ENCODE measurements at places on chromosomes 1 and 21.

- DNase-seq, result no peak
Measured at GRCh38 chr1:61182049-61182448, 99.7 kb downstream of the NFIA start.

GRCh38 chr1:203648276-203648675 lies 21.6 kb downstream of the ATP2B4 start:
- no peak for DNase-seq

DNA sequence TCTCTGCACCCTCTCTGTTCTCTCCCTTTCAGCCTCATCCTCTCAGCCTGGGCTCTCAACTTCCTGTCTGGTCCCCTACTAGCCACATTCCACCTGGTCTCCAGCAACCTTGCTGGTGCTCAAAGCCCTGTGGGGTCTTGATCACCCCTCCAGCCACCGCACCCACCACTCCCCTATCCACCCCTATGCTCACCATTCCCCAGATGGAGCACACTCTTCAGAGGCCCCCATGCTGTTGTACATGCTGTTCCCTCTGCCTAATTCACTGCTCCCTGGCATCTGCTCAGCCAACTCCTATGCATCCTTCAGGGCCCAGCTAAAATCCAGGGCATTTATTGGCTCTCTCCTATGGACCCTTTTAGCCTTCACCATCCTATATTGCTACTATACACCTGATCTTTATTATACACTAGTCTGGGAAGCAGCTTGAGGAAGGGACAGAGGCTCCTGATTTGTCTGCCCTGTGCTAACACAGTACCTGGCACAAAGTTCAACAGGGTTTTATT lies 81.0 kb downstream of the GLIS1 start:
- DNase-seq, result no peak

GRCh38 chr1:75986478-75986877 lies 54.3 kb upstream of the ASB17 start:
- DNase-seq, result no peak

- no peak for DNase-seq
Measured at GRCh38 chr1:148166558-148167492, 14.7 kb upstream of the NBPF11 start.

- DNase-seq, result no peak
Measured at GRCh38 chr1:5265438-5266075, 611.1 kb downstream of the AJAP1 start.

- no peak for DNase-seq
Measured at GRCh38 chr1:59291561-59291960, 5.3 kb upstream of the FGGY start.

DNA sequence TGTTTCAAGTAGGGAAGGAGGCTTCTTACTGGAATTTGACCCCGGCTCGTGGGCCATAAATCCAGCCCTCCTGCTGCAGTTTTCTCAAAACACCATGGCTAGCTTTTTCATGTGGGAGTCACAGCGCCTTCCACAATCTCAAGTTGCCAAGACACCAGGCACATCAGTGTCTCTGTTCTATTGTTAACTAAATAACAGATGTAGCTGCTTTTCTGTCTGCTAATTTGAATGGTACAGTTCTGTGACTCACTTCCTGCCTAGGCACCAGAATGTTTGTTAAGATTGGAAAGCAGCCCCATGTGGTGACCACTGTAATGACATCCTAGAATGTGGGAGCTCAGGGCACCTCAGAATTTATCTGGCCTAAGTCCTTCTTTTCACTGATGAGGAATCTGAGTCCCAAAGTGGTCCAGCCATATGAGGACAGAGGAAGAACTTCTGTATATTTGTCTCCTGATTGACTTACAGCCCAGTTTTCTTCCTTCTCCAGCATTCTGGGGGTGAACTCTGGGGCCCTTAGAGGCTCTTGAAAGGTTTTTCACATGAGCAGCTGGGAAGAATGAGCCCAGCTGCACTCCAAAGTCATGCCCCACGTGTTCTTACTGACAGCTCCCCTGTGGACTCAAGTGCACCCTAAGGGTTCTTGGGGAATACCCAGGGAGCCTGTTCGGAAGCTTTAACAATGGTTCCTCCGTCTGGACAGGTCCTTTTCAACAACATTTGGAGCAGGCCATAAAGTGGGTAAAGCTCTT lies 27.5 kb downstream of the TRIM45 start:
- peak; percentile 14 for DNase-seq

- no peak for DNase-seq
Measured at GRCh38 chr1:228277491-228278431, 69.9 kb downstream of the OBSCN start.

- no peak for DNase-seq
Measured at GRCh38 chr1:42750041-42750440, 10.0 kb upstream of the CLDN19 start.

- no peak for DNase-seq
Measured at GRCh38 chr1:39854314-39854713, 29.0 kb downstream of the TRIT1 start.

DNA sequence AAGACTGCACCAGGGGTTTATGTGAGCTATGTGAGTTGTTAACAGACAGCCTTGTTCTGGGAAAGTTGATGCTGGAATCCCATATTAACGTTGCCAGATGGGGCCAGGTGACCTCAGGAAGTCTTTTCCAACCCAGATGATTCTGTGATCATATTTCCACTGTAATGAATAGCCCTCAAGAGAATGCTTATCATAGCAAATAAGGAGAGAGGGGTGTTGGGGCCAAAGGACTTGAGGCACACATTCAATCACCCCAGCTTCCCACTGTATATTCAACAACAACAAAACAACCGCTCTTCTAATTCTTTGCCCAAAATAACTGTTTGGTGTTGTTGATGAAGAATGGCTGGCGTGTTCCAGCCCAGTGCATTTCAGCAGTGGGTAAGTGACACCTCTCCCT lies 14.1 kb downstream of the ZNF697 start:
- DNase-seq, result no peak

- DNase-seq, result no peak
Measured at GRCh38 chr1:165834229-165834628, 6.8 kb downstream of the UCK2 start.

- no peak for DNase-seq
Measured at GRCh38 chr1:26483980-26484379, 11.7 kb downstream of the HMGN2 start.

DNA sequence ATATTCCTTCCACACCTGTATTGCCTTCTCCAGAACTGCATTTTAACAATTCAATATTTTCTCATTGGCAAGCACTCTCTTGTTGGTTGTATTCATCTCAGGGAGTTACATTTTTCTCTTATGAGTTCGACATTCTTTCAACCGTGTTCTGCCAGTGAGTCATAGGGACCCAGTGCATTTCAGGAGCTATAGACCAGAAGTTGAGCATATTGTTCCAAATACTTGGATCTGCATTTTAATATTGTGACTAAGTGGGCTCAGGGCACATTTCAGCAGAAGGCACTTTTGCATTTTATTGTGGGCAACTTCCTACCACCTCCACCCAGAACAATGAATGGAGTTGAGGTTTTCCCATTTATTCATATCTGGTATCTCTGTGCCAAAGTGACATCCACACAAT lies 132.8 kb downstream of the TNFSF18 start:
- no peak for DNase-seq

DNA sequence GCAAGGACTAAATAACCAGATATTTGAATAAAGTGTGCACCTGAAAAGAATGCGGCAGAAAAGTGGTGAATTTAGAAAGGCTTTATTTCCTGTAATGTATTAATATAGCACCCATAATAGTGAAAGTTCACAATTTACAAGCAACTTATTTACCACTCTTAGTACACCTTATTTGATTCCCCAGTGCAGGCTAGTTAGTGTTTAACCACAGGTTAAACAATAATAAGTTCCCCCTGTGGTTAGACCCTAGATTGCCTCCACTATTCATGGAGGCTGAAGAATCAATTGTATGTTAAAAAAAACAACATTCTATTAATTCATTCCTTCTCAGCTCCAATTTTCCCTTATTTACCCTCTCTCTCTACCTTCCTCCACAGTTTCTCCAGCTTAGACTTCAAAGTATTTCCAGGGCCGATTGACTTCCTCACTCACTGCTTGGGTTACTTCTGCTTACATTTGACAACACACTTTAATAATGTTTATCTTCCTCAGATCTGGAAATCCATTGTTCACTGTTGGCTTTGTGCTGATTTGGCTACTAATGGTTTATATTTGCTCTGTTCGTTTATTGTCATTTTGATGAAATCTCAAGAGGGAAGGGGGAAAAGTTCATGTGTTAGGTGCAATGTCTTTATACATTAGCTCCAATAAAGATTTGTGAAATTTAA lies 796.3 kb downstream of the BRINP3 start:
- DNase-seq, result no peak

DNA sequence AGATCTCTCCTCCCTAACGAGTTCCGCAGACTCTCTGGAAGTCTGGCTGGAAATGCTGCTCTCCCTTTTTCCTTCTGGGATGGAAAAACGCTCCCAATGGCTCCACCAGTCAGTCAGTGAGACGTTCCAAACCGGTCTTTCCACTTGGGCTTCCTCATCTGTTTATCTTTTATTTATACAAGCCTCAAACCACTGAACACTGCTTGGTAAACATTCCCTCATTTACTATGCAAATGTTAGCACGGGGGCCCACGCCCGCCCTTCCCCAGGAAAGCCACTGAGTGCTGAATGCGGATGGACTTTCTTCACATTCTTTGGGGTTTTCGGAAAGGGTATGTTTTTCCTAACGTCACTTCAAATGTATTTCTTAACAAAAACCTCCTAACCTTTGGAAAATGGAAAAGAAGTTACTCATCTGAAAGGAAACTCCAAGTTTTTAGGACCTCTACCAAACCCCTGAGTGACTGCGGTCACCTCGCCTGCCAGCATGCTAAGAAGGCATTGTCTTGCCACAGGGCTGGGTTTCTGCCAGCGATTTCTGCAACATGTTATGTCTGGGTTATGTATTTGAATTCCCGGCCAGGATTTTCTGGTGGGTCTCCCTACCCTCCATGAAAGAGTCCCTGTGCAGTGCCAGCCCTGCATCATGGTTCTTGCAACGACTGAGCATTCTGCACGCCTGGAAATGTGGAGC lies 14.0 kb upstream of the UMODL1 start:
- no peak for DNase-seq

GRCh38 chr1:151135433-151136385 lies 10.7 kb downstream of the SEMA6C start:
- no peak for DNase-seq

GRCh38 chr21:36776981-36777617 lies 78.2 kb downstream of the SIM2 start:
- no peak for DNase-seq

DNA sequence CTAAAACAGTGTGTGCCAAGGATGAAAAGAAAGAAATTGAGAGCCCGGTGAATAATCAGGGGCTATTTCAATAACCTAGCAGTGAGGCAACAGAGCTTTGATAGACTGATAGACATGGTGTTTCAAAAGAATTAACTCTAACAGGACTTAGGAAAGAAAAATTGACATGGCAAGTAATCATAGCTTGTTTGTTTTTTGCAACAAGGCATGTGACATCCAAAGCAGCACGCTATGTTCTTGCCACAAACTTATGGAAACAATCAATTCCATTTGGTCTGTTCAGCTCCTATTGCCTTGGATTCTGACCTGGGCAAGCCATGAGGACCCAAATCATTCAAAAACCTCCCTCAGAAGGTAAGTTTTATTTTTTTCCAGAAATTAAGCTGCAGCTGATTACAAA lies 608.5 kb downstream of the SMYD3 start:
- no peak for DNase-seq

DNA sequence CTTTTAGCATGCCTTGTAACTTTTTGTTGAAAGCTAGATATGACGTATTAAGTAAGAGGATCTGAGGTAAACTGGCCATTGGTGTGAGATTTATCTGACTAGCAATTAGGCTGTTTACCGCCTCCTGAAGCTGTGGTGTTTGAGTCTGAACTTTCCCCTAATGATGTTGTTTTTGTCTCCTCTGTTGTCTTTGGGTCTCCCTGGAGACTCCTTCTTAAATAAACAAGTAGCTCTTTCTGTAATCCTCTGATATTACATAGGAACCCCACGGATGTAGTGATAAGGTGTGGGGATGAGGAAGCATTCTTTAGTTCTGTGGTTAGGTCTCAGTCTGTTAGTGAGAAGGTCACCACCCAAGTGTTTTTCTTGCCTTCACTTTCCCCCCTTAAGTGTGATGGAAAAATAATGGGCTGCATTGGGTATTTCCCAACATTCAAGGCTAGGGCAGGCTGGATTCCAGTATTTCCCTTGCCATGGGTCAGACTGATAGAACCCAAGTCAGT lies 33.0 kb downstream of the PRSS38 start:
- DNase-seq, result no peak

DNA sequence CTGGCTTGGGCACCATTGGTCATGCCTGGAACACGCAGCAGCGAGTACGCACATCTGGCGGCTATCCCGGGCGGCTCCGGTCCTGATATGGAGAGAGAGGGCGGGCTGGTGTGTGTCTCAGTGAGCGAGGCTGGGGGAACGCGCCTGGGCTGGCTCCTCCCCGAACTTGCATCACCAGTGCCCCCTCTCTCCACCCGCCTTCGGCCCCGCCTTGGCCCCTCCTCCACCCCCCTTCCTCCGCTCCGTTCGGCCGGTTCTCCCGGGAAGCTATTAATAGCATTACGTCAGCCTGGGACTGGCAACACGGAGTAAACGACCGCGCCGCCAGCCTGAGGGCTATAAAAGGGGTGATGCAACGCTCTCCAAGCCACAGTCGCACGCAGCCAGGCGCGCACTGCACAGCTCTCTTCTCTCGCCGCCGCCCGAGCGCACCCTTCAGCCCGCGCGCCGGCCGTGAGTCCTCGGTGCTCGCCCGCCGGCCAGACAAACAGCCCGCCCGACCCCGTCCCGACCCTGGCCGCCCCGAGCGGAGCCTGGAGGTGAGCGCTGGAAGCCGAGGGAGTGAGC lies at the start of gene ATF3:
TSS of gene ATF3 (plus strand) at position 370 of the 567 bp plus-strand sequence. CDS start 6,261 bp downstream, outside the sequence.
- DNase-seq, result peak; percentile 55

DNA sequence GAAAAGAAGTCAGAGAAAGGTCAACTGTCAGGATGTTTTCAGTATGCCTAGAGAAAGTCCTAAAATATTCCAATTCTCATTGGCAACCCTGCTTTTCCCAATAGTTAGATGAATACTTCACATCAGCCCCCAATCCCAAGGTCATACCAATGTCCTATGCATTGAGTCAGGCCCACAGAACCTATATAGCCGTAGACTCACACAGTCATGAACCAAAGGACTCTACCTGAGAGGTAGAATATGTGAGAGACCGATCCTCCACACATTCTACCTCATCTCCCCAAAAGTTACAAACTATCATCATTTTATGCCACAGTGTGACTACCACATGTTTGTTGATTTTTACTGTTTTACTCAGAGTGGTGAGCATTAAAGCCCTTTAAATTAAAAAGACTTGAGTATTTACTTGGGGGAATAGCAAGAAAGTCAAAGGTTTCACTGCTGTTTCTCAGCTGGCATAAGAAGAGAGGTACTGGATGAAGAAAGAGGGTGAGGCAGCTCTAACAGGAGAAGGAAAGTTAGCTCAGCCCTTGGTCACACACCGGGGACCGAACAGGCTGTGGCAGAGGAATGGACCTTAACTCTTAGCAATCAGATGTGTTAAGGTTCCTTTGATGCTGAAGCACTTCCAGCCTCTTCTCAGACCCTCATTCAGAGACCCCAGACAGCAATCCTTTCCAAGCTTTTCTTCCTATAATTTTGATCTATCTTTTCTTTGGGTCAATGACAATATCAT lies 937 bp downstream of the CD48 start:
- DNase-seq, result no peak

GRCh38 chr1:24421502-24421901 lies 5.9 kb downstream of the NIPAL3 start:
- no peak for DNase-seq
